ENCODE measurements at places on chromosomes 12 and 14. TPM values are rescaled to one million over a fixed set of nuclear protein-coding genes. Genes with fewer than 3 reads are reported as not detected.
A peak's percentile ranks its signal among the peaks of the same experiment; 100 is the strongest.

- DNase-seq = no peak
- no peaks in the 10 kb centered on the region for H3K4me1 ChIP-seq
- H3K36me3 ChIP-seq = no peaks in the 10 kb centered on the region
- no peak overlapping the region for H3K4me3 ChIP-seq
Observed at GRCh38 chr12:92650228-92650822, 52.5 kb upstream of the PLEKHG7 start.

DNA sequence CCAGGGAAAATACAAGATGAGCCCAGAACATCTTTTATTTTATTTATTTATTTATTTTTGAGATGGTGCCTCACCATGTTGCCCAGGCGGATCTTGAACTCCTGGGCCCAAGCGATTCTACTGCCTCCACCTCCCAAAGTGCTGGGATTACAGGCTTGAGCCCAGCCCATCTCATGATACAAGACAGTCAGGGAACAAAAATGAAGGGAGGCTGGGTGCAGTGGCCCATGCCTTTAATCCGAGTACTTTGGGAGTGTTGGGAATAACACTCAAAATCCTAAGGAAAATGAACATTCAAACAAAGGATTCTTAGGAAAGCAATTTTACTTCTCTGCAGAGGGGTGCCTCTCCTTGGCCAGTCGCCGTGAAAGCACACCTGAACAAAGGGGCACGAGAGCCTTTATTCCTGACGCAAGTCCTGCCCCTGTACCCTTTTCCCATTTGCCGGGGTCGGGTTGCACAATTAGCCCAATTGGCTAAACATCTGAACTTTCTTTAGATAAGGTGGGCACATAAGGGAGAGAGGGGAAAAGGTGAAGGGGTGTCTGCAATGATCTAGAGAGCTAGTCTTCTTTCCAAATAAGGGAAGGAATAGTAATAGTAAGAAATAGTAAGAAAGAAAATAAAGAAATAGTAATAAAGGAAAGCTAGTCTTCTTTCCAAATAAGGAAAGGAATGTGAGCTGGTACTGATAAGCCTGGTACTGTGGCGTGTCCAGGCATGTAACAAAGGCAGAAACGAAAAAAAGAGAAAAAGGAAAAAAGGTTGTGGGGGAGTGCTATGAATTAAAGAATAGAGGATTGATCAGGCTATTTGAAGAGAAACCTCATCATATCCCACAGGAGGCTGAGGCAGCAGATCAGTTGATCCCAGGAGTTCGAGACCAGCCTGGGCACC lies 13.4 kb downstream of the NCAPD2 start:
- DNase-seq = peak; percentile 33
- peak overlapping the region; percentile 45 for H3K27ac ChIP-seq
- no peak overlapping the region for H3K4me3 ChIP-seq
- no peaks in the 10 kb centered on the region for H3K27me3 ChIP-seq
- peaks cover 4% of the 10 kb centered on the region for H3K4me1 ChIP-seq

DNA sequence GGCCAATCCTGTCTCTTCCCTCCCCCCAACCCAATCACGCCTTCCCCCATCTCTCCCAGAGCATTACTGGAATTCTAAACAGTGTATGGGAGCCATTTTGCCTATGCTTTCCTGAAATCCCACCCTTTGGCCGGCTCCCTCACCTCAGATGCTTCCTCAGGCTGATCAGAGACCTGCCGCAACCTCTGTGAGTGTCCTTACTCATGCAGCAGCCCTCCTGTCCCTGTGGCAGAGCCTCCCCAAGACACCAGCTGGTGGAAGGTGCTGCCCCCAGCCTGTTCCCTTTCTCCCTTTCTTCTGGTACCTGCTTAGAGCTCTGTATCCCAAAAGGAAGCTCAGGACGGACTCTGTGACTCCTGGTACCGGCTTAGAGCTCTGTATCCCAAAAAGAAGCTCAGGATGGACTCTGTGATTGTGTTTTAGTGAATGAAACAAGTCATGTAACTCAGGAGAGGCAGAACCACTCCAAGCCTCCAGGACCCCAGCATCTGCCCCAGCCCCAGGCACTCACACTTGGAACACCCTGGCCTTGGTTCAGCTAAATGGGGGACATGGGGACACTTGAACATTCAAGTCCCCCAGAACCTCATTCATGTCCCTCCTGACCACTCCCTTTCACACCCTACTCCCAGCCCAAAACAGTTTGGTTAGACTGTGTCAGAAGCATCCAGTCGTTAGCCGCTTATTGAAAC lies 29.3 kb upstream of the RIN3 start:
- no peaks in the 10 kb centered on the region for H3K36me3 ChIP-seq
- H3K4me1 ChIP-seq = peaks cover 4% of the 10 kb centered on the region
- H3K4me3 ChIP-seq = no peak overlapping the region
- peaks cover 8% of the 10 kb centered on the region for H3K27me3 ChIP-seq
- no peak for DNase-seq

- peaks cover 20% of the 10 kb centered on the region for H3K4me1 ChIP-seq
- H3K4me3 ChIP-seq = no peak overlapping the region
- H3K27ac ChIP-seq = peak overlapping the region; percentile 51
- peak; percentile 67 for DNase-seq
- H3K36me3 ChIP-seq = peaks cover 90% of the 10 kb centered on the region
Observed at GRCh38 chr14:52876311-52876710, 74.5 kb downstream of the FERMT2 start.

- no peak for DNase-seq
- no peaks in the 10 kb centered on the region for H3K27me3 ChIP-seq
- no peak overlapping the region for H3K4me3 ChIP-seq
- H3K36me3 ChIP-seq = no peaks in the 10 kb centered on the region
- peaks cover 9% of the 10 kb centered on the region for H3K4me1 ChIP-seq
Observed at GRCh38 chr12:75848431-75848925, 183.1 kb downstream of the PHLDA1 start.

DNA sequence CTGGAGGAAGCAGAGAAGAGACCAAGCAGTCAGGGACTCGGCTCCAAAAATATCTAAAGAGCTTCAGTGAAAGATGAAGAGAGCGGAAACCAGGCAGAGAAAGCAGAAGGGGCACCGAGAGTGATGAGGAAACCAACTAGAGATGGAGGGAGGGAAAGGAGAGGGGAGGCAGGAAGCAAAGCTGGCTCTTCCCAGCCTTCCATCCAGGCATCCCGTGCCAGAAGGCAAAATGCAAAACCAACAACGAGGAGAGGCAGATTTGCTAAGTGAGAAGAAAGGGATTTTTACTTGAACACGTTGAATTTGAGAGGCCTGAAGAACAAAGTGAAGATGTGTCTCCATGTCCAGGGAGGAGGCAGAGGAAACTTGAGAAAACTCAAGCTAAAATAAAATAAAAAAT lies 90.1 kb downstream of the NUAK1 start:
- H3K27me3 ChIP-seq = no peaks in the 10 kb centered on the region
- peaks cover 6% of the 10 kb centered on the region for H3K4me1 ChIP-seq
- no peaks in the 10 kb centered on the region for H3K36me3 ChIP-seq
- DNase-seq = no peak

DNA sequence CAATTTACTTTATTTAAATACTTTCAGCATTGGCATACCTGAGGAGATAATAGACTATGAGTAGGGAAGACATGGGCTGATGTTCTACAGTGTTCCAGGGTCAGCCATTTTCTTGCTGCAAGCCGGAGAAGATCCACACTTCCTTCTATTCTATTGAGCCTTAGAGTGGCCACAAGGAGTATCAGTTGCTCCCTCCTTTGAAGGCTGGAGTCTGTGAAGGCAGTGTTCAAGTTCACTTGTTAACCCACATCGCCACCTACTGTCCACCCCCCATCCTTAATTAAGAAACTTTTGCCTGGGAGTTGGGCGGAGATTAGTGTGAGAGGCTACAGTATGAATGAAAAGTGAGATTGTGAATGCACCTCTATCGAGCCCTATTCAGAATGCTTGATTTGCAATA lies 666.6 kb downstream of the NRXN3 start:
- H3K27ac ChIP-seq = no peak overlapping the region
- DNase-seq = peak; percentile 48
- H3K4me1 ChIP-seq = no peaks in the 10 kb centered on the region
- H3K4me3 ChIP-seq = no peak overlapping the region
- H3K27me3 ChIP-seq = peaks cover 4% of the 10 kb centered on the region
- H3K36me3 ChIP-seq = no peaks in the 10 kb centered on the region

DNA sequence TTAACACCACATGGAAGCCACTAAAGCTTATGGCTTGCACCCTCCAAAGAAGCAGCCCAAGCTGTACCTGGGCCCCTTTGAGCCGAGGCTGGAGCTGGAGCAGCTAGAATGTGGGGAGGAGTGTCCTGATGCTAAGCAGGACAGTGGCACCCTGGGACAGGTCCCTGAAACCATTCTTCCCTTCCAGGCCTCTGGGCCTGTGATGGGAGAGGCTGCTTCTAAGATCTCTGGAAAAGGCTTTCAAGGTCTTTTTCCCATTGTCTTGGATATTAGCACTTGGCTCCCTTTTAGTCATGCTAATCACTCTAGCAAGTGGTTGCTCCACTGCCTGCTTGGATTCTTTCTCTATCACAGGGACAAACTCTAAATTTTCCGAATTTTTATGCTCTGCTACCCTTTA lies 40.9 kb downstream of the OSBPL8 start:
- H3K4me1 ChIP-seq = peaks cover 4% of the 10 kb centered on the region
- no peak overlapping the region for H3K27ac ChIP-seq
- no peak overlapping the region for H3K4me3 ChIP-seq
- no peaks in the 10 kb centered on the region for H3K36me3 ChIP-seq
- no peak for DNase-seq

GRCh38 chr12:44380861-44381260 lies 495.3 kb downstream of the NELL2 start:
- no peak overlapping the region for H3K27ac ChIP-seq
- H3K4me3 ChIP-seq = no peak overlapping the region
- H3K27me3 ChIP-seq = no peaks in the 10 kb centered on the region
- DNase-seq = no peak

- no peaks in the 10 kb centered on the region for H3K27me3 ChIP-seq
- H3K4me3 ChIP-seq = no peak overlapping the region
- no peak for DNase-seq
- H3K36me3 ChIP-seq = no peaks in the 10 kb centered on the region
- H3K27ac ChIP-seq = no peak overlapping the region
Observed at GRCh38 chr12:25645427-25645826, 92.3 kb upstream of the LMNTD1 start.

GRCh38 chr12:21223930-21224329 lies 92.9 kb downstream of the SLCO1B1 start:
- no peak overlapping the region for H3K27ac ChIP-seq
- DNase-seq = no peak
- H3K4me1 ChIP-seq = no peaks in the 10 kb centered on the region
- H3K36me3 ChIP-seq = no peaks in the 10 kb centered on the region
- no peak overlapping the region for H3K4me3 ChIP-seq
- no peaks in the 10 kb centered on the region for H3K27me3 ChIP-seq

- DNase-seq = no peak
- no peak overlapping the region for H3K27ac ChIP-seq
- H3K27me3 ChIP-seq = no peaks in the 10 kb centered on the region
Observed at GRCh38 chr14:44149597-44149996, 357.5 kb downstream of the FSCB start.

GRCh38 chr12:123223241-123223668 lies 9.7 kb downstream of the MPHOSPH9 start:
- H3K27ac ChIP-seq = no peak overlapping the region
- no peak for DNase-seq
- H3K27me3 ChIP-seq = no peaks in the 10 kb centered on the region

- no peak overlapping the region for H3K27ac ChIP-seq
- DNase-seq = peak; percentile 52
- H3K36me3 ChIP-seq = no peaks in the 10 kb centered on the region
Observed at GRCh38 chr14:31440280-31440679, 17.0 kb downstream of the DTD2 start.

DNA sequence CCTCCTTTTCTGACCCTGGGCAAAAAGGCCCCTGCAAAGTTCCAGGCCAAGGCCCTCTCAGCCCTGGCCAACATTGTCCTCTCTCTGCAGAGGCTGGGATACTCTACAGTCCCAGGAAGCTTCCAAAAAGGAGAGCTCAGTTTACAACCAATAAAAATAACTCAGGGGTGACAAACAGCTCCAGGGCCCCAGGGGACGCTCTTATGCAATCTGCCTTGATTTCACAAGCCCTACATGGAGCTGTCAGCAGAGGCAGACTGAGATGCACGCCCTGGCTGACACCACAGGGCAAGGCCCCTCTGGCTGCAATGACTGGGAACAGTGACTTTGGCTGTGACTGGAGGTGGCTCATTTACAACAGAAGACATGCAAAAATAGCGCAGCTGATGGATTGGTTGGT lies 129.0 kb upstream of the MED13L start:
- no peak for DNase-seq
- H3K4me1 ChIP-seq = peaks cover 5% of the 10 kb centered on the region

- no peaks in the 10 kb centered on the region for H3K27me3 ChIP-seq
- H3K36me3 ChIP-seq = no peaks in the 10 kb centered on the region
- no peak overlapping the region for H3K27ac ChIP-seq
- DNase-seq = no peak
- H3K4me1 ChIP-seq = no peaks in the 10 kb centered on the region
Observed at GRCh38 chr12:29082522-29082921, 66.6 kb upstream of the FAR2 start.

DNA sequence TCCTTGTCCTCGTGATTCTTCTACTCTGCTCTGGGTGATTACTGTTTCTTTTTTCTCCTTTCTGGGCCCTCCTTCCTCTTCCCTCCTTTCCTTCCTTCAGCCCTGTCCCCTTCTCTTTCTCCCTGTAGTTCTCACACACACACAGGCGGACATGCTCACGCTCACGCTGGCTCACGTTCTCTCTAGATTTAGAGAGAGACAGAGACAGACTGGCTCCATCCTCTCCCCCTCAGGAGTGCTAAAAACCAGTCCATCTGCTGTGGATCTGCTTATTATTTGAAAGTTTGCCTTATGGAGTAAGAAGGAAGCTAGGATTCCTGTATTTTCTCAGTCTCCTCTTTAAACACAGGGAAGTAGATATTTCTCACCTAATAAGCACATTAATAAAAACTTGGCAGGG lies 48.1 kb downstream of the KCNA1 start:
- H3K27me3 ChIP-seq = no peaks in the 10 kb centered on the region
- H3K27ac ChIP-seq = no peak overlapping the region
- no peaks in the 10 kb centered on the region for H3K36me3 ChIP-seq

GRCh38 chr14:22003461-22003860 lies 329.8 kb upstream of the OR4E1 start:
- no peaks in the 10 kb centered on the region for H3K27me3 ChIP-seq
- no peaks in the 10 kb centered on the region for H3K36me3 ChIP-seq
- DNase-seq = no peak

- no peaks in the 10 kb centered on the region for H3K36me3 ChIP-seq
- DNase-seq = no peak
- H3K27ac ChIP-seq = no peak overlapping the region
- H3K4me3 ChIP-seq = no peak overlapping the region
- no peaks in the 10 kb centered on the region for H3K4me1 ChIP-seq
- no peaks in the 10 kb centered on the region for H3K27me3 ChIP-seq
Observed at GRCh38 chr14:34692348-34692747, 22.0 kb downstream of the CFL2 start.

Gene CLEC6A
- total RNA-seq = not detected

Gene SERPINA12
- total RNA-seq = not detected

Gene PTPRQ
- total RNA-seq = 0.18 TPM

Gene KIF26A
- total RNA-seq = 1.4 TPM

Gene MYH6
- not detected for total RNA-seq

Gene PKP2
- total RNA-seq = 18.7 TPM

Gene CD4
- 0.72 TPM for total RNA-seq

Gene IRAK3
- 0.05 TPM for total RNA-seq

Gene LRRIQ1
- total RNA-seq = 1.9 TPM
